ENCODE measurements at places on chromosomes 3 and 15. TPM values are rescaled to one million over a fixed set of nuclear protein-coding genes. Genes with fewer than 3 reads are reported as not detected.

DNA sequence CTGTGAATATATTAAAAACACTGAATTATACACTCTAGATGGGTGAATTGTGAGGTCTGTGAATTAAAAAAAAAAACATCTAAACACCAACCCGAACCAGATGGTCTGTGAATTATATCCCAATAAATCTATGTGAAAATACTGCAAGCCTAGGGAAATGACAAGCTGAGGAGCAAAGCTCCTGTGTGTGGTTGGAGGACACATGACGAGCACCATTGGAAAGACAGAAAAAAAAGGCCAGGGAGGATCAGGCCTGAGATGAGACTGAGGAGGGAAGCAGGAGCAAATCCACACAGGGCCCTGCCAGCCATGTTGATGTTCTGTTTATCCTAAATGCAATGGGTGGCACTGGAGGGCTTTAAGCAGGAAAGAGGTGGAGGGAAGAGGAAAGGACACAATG is 200.0 kb downstream of the RORA start:
- DNase-seq = no peak
- H3K4me3 ChIP-seq = no peak overlapping the region
- H3K36me3 ChIP-seq = no peaks in the 10 kb centered on the region
- no peaks in the 10 kb centered on the region for H3K27me3 ChIP-seq

Gene STXBP5L
- total RNA-seq = not detected

Gene GOLGA6B
- not detected for total RNA-seq

GRCh38 chr3:1613962-1614361 is 484.7 kb upstream of the CNTN4 start:
- H3K27me3 ChIP-seq = no peaks in the 10 kb centered on the region
- no peak for DNase-seq
- no peaks in the 10 kb centered on the region for H3K36me3 ChIP-seq
- H3K4me1 ChIP-seq = peaks cover 8% of the 10 kb centered on the region
- H3K4me3 ChIP-seq = no peak overlapping the region
- no peak overlapping the region for H3K27ac ChIP-seq

DNA sequence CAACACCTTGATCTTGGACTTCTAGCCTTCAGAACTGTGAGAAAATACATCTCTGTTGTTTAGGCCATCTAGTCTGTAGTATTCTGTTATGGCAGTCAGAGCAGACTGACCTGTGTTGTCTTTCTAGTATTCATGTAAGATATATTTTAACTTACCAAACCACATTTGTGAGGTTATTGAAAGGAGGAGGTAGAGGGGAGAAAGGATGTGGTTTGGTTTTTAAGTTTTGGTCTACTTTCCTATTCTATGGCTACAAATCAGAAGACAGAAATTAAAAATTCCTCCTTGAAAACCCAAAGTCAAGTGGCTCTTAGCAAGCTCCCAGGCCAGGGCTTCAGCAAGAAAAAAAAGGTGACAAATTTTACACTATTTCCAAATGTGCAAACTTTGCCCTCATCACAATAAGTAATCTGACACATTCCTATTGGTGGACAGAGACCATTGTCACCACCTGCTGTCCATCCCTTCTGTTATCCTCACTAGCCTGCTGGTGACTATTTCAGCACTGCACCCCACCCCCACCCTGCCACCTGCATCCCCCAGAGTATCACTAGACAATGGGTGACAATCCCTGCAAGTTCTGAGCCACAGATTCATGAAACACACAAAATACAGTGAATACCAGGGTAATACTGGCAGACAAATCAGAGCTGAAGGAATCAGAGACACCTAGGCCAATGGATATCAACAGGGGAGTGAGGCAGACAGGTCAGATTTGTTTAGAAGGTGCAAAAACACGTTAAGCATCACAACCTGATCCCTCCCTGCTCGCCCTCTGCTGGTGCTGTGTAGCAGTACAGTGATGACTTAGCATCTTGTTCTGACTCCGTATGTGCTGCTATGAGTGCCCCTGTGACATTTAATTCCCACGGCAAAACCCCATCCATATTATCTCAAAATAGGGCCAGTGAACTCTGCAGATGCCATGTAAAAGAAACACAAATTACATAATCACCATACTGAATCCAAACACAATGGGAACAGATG is 79.0 kb upstream of the DCLK3 start:
- no peak overlapping the region for H3K27ac ChIP-seq
- H3K36me3 ChIP-seq = peaks cover 5% of the 10 kb centered on the region
- no peaks in the 10 kb centered on the region for H3K4me1 ChIP-seq
- H3K4me3 ChIP-seq = no peak overlapping the region
- peak; percentile 64 for DNase-seq

DNA sequence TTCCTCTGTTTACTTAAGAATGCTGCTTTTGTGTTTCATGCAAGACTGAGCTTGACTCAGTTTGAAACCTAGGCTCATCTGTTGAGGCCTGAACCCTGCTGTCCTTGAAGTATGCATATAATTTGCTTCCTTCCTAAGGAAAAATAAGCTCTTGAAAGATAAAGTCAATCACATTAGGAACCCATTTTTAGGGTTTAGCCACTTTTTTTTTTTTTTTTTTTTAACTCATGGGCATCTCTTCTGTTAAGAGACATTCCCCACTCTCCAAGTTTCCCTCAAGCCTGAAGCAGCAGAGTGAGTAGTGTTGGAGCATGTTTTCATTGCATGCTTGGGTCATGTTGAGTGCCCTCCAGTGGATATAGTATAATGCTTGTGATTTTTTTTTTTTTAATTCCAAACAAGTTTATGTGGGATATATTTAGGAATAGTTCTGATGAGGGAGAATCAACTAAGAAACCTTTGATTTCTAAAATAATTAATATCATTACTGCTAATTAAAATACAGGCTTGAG is 3.6 kb downstream of the CTNNB1 start:
- H3K27me3 ChIP-seq = peaks cover 3% of the 10 kb centered on the region
- H3K27ac ChIP-seq = no peak overlapping the region
- no peak overlapping the region for H3K4me3 ChIP-seq

Gene ARNT2
- total RNA-seq = 1.4 TPM

- no peaks in the 10 kb centered on the region for H3K27me3 ChIP-seq
- H3K36me3 ChIP-seq = no peaks in the 10 kb centered on the region
- no peak for DNase-seq
- no peak overlapping the region for H3K4me3 ChIP-seq
Measured at GRCh38 chr15:78093242-78094020, 1.1 kb downstream of the SH2D7 start.
